Dermis microvascular lymphatic vessel endothelial cell (primary cell): ENCODE measurements at places on chromosomes 2 and 18. TPM values are rescaled to one million over a fixed set of nuclear protein-coding genes. Genes with fewer than 3 reads are reported as not detected.

- no peak for DNase-seq
These were observed 552 bp downstream of the CNPPD1 start for GRCh38 chr2:219175928-219176817.

- DNase-seq: peak; percentile 46
These were observed 217.3 kb downstream of the SEPTIN10 start for GRCh38 chr2:109396202-109397180.

Gene DCDC2C
- 0.13 TPM in 2 replicates for total RNA-seq

GRCh38 chr18:78125206-78125896 is 854.3 kb upstream of the SALL3 start:
- no peak for DNase-seq

Gene TCF23
- total RNA-seq: not detected in 2 replicates

Gene LRP2
- under 0.01 TPM in 1 of 2 replicates, not detected in the other for total RNA-seq

DNA sequence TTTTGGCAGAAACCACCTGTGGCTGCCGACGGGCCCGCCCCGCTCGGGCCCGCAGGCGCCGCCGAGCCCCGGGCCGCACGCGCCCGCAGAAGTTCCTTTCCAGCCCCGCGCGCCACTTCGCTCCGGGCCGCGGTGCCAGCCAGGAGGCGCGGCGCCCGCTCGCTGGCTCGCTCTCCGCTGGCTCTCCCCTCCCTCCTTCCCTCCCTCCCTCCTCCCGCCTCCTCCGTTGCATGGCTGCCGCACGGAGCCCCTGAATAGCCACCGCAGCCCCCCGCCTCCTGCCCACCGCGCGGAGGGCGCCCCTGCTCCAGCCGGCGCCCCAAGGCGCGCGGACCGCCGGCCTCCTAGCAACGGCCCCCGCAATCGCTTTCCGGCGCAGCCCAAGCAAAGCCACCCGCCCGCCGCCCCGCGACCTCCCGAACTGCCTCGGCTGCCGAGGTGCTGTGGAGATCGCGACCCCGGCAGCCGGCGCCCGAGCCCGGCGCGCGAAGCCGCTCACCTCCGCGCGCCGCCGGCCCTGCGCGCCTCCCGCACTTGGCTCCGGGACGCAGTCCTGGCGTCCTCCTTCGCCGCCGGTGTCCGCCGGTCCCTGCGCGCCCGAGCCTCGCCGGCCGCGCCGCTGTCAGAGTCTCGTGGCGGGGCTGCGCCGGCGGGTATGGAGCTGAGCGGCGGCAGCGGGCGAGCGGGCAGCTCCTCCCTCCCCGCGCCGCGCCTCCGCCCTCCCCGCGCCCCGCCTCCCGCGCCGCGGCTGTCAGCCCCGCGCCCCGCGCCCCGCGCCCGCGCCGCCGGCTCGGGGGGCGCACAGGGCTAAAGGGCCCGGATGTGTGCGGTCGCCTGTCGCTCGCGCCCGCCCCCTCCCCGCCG is at the start of gene ZBTB7C:
Gene ZBTB7C, minus strand, starts transcription at position 657 of the 864 bp plus-strand sequence.
- DNase-seq: no peak

GRCh38 chr18:54129448-54130067 is 94.9 kb downstream of the MBD2 start:
- DNase-seq: no peak

- no peak for DNase-seq
These were observed 114.6 kb downstream of the NRP2 start for GRCh38 chr2:205796805-205797313.

Gene PAIP2B
- total RNA-seq: 1.0 and 1.3 TPM in 2 replicates

Gene PDE1A
- total RNA-seq: 6.0 and 10.5 TPM in 2 replicates

Gene SERPINB7
- total RNA-seq: not detected in 2 replicates

DNA sequence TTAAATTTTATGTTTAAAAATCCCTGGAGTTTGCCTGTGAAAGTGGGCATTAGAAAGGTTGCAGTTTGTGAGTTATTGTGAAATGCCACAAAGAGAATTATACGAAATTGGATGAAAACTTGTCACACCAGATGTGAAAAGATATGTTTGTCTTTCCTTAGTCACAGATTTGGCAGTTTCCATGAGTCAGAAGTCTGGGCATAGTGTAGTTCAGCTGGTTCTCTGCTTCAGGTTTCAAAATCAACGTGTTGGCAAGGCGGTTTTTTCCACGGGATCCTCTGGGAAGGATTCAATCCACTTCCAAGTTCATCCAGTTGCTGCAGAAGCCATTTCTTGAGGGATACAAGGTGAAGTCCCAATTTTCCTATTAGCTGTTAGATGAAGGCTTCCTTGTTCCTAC is 658.0 kb upstream of the CDH2 start:
- peak; percentile 3 for DNase-seq

Gene TCF4
- total RNA-seq: 424 and 459 TPM in 2 replicates

DNA sequence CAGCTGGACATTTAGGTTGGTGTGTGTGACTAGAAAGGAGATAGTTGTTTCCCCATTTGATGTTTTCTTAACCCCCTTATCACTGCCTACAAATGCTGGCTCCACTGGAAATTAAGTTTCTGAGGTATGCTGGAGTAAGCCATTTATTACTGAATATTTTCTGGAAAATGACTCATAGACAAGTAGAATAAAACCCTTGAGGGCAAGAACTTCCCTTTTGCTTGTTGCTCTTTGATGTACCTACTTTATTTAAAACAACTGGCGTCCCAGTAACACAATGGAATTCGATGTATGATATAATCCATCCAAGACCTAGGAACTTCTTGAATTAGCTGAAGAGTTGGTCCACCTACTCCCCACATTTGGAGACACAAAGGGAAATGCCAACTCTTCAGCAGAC is 33.3 kb upstream of the SESTD1 start:
- DNase-seq: no peak

Gene TNFAIP6
- total RNA-seq: not detected in 2 replicates

- no peak for DNase-seq
These were observed 821 bp upstream of the EPHA4 start for GRCh38 chr2:221572821-221573429.

Gene ZSWIM2
- under 0.01 TPM in 1 of 2 replicates, not detected in the other for total RNA-seq

GRCh38 chr18:2089396-2089795 is 481.9 kb downstream of the METTL4 start:
- no peak for DNase-seq

DNA sequence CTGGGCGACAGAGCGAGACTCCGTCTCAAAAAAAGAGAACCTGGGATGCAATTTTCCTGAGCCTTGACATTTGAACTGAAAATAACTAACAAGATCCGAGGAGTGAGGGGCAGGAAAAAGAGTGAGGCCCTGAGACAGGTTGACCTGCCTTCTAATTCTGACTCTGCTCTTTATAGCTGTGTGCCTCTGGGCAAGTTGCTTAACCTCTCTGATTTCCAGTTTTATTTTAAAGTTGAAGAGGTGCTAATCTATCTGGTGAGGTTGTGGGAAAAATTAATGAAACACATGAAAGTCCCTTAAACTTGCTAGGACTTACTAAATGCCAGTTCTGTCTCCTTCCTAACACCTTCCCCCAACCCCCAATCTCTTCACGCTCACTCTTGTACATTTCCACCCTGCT is 108.4 kb upstream of the MGAT5 start:
- no peak for DNase-seq

Gene CNTNAP5
- not detected in 2 replicates for total RNA-seq

DNA sequence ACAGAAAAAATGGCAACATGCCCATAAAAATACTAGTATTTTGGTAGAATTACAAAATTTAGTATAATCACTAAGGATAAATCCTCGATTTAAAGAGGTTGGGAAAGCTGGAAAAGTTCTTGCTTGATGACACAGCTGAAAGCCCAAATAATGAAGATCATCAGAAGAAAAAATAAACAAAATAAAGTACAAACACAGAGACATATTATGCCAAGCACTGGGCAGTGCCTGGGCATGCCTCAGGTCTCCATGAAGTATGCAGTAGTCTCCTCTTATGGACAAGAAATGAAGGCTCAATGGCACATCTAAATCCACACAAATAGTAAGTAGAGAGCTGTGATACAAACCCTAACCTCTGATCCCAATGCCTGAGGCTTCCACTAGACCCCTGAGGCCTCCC is 57.7 kb downstream of the RNU4ATAC start:
- DNase-seq: no peak

DNA sequence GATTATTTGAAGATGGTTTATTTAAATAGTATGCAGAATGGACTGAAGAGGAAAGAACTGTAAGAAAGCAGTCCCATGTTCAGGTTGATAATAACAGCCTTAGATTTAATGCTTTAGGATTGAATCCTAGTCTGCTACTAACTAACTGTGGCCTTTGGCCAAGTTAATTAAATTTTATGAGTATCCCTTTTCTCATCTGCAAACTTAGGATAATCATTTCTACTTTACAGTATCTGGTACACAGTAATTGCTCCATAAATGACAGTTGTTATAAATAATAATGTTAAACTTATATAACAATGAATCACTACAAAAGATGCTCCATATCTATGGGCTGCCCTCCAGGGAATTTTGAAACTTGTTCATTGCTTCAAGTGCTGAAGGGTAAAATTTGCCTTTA is 41.0 kb downstream of the FAP start:
- DNase-seq: no peak

- DNase-seq: no peak
These were observed 6.8 kb upstream of the RHOB start for GRCh38 chr2:20440001-20440560.

GRCh38 chr2:201139836-201140604 is 24.1 kb downstream of the CFLAR start:
- no peak for DNase-seq

Gene CDCA7
- total RNA-seq: 4.0 and 6.4 TPM in 2 replicates

GRCh38 chr18:79275992-79276391 is 119.7 kb upstream of the NFATC1 start:
- DNase-seq: no peak

DNA sequence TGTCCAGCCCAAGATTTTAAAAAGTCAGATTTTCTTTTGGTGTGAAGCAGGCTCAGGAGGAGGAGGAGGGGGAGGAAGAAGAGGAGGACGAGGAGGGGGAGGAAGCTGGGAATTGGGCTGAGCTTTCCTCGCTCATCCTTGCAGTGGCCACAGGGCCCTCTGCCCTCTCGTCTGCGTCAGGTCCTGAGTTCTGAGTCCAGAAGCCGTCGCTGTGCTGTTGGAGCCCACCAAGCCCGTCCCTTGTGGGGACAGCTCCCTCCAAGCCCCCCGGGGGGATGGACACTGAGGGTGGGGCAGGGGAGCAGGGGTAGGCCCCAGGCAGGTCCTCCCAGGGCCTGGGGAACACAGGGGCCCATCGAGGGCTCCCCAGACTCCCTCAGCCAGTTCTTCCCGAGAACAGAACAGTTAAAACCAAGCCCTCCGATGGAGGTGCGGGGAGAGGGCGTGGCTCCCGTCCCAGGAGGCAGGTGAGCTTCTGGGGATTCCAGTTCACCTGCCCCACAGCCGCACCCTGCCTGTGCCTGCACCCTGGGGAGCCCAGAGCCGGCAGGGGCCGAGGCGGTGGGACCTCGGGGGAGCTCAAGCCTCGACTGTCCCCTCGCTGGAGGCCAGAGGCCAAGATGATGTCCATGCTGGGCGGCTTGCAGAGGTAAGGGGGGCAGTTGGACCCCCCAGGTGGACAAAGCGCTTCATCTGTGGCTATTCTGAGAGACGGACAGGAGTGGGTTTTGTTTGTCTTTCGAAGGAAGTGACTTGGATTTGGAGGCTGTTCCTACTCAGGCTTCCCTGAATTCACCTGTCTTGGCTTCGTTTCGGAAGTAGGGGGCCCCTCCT is at the start of gene GAL3ST2:
Gene GAL3ST2, plus strand, starts transcription at position 487 of the 834 bp plus-strand sequence. Its CDS starts 134 bp downstream, at position 621.
- no peak for DNase-seq

DNA sequence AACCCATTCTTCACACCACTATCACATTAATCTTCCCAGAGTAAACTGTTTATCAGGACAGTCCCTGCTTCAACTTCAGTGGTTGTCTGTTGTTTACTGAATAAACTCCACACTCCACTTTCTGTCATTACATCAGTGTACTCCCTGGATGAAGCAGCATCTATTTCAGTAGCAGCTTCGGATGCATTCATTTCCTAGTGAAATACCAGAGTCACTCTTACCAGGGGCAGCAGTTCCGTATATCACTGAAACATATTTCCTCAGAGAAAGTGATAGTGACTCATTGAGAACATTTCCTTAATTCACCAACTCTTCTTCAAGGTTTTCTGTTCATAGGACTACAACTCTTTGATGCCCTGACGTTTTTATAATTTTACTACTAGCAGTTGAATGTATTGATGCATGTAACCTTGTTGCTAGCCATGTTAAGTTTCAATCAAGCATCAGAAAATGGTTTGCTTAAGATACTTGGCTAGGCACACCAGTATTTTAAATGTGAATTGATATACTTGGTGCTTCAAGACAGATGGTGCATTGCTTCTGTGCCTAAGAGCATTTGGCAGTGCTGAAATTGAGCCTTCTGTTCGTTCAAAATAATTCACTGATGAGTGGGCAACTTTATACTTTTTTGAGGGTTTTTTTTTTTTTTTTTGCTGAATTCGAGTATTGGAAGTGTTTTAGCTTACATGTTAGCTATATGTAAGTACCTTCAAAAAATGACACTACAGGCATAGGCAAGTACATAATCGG is 92.3 kb downstream of the UBE2E3 start:
- DNase-seq: peak; percentile 60

GRCh38 chr2:120236791-120237190 is 13.6 kb upstream of the TMEM185B start:
- no peak for DNase-seq

- DNase-seq: no peak
These were observed 10.6 kb upstream of the C2orf74 start for GRCh38 chr2:61151436-61151835.

DNA sequence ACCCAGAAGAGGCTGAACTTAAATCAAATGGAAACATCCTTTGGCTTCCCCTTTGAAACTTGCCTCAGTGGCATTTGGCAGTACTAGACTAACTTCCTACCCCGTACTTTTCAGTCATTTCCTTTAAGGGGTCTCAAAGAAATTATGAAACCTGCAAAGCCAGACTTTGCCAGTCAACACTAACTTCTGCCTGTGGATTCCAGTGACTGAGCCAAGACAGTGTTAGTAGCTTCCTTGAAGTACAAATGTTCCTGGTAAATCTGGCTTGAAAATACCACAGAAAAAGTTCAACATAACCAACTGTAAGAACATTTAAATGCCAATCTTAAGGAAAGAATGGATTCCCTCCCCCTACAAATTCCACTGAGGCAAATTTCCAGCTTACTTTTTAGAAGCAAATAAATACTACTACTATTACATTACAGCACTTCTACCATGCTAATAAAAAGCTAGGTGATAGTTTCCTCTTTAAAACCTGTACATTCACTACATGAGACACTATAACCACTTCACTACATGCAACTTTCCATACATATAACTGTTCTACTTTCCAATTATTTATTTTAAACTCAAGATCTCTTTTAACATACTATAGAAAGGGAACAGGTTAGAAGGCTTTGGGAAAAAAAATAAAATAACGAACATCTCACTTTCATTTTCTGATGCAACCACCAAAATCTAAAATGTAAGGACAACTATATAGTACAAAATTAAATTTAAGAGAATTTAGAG is 2.4 kb downstream of the PELI1 start:
- peak; percentile 29 for DNase-seq
